ENCODE measurements at places on chromosomes 16 and 17.

DNA sequence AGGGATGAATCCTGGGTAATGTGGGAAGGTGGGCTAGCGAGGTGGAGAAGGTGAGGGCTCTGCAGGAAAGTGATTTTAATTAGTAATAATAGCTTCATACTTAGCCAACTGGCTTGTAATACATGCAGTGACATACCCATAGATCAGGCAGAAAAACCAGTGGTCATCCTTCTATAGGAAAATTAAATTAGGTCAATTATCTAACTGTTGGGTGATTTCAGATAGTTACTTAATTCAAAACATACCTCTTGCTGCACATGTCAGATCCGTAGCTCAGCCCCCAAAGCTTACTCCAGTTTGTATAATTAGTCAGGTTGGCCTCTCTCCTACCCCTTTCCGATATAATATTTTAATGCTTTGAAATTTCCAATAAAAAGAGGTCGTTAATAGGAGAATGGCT is 137.0 kb downstream of the TMEM114 start:
- DNase-seq: no peak

- DNase-seq: no peak
Observed at GRCh38 chr17:39716879-39717536, 13.3 kb downstream of the MIEN1 start.

- no peak for DNase-seq
Observed at GRCh38 chr17:50922107-50922506, 56.0 kb upstream of the TOB1 start.

- no peak for DNase-seq
Observed at GRCh38 chr17:1227917-1228780, 42.1 kb upstream of the BHLHA9 start.

DNA sequence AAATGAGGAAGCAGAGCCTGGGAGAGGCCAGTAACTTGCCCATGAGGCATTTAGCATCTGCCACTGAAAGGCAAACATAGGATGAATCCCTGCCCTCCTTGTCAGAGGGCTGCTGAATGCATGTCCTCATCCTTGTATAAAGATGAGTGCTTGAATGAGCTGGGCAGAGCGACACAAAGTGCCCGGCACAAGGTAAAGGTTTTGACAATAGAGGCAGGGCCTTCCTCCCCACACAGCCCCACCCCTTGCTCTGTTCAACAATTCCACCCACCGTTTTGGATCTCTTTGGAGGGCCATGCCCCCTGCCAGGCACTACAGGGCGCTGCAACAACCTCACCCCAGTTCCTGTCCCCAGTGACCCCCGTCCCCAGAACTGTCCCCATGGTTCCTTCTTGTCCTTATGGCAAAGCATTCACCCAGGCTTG is 1.4 kb upstream of the KRT19 start:
- DNase-seq: no peak

DNA sequence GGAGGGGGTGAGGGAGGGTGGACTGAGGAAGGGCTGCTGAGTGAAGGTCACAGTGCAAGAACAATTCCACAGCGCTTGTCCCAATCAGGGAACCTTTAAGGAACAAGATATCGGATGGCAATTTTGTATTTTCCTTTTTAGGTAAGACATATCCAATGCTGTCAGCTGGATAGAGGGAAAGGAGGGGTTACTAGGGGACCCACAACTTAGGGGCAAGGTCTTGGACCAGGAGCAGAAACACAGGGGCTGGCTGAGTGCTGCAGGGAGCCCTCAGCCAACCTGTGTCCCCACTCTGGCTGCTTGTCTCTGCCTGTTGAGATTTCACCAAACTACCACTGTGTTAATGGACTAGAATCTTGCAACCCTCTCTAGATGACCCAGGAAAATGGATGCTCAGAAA is 47.6 kb downstream of the AKAP1 start:
- no peak for DNase-seq

DNA sequence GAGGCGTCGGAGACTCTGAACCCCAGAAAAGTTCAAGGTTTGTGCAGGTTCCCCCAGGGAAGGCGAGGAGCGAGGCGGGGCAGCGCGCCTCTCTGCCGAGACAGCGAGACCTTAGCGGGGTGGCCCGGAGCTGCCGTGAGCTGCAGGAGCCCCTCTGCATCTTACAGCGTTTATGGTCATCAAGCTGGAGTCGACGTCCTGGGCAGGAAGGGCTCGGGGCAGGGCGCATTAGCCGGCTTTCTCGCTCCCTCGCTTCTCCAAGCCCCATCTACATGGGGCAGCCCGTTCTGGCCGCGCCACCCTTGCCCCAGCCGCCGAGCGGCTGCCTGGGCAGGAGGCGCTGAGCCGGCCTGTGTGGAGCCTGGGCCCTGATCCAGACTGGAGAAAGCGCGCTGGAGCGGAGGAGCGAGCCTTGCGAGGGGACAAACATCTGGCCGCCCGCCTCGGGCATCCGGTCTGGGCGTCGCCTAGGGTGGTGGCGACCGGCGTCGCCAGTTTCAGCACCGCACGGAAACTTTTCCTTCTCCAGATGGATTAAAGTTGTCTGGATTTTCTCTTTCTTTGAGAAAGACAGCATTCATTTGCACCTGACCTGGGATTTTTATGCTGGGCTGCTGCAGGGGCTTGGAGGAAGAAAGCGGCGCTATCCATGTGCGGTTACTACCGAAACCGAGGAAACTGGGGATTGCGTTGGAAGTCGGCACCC is 750 bp downstream of the TMEM132E start:
- peak; percentile 27 for DNase-seq

GRCh38 chr17:50692448-50693035 is 15.2 kb downstream of the ANKRD40 start:
- DNase-seq: no peak

DNA sequence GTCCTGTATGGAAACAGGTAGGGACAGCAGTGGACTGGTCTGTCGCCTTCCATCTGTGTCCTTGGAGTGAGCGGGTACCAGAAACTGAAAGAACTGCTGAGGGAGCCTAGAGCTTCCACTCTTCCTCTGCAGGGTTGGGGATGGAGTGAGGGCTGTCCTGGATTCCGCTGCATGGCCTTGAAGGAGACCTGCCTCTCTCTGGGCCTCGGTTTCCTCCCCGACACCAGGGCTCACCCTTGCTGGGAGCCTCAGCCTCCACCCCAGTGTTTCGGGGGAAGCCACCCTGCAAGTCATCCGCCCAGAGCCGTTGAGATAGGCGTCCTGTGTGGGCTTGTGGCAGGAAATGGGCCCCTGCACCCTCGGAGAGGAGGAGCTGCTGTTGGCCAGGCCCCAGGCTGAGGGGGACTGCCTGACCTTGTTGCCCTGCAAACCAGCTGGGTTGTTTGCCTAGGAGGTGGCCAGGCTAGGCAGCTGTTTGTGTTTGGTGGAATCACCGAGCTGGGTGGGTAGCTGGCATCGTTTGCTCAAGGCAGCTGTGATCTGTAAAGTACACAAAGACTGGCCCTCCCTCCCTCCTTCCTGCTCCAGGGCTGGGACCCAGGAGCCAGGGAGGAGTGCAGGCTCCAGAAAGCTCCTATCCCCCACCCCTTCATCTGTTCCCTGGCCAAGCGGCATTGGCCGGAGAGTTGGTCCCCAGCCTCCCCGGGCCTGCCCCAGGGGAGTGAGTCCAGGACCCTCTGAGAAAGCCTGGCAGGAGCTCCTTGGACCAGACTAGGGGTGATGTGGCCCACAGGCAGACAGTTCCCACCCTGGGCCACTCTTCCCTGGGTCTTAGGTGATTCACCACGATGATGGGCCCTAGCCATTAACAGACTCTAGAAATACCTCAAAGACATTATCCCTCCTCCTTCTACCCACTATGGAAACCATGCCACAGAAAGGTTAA is 1.3 kb downstream of the RAB37 start:
- DNase-seq: no peak

DNA sequence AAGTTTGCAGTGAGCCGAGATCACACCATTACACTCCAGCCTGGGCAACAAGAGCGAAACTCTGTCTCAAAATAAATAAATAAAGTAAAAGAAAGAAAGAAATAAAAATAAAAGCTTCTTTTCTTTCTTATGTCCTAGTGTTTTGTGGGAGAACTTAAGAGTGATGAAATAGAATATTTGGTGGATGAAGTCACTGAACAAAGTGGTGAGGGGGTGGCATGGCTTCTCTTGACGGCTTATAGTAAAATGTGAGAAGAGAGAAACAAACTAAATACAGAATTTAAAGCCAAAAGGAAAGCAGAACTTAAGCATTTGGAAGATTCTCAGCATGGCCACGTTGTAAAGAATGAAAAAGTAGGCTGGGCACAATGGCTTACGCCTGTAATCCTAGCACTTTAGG is 15.3 kb downstream of the SGF29 start:
- DNase-seq: no peak

DNA sequence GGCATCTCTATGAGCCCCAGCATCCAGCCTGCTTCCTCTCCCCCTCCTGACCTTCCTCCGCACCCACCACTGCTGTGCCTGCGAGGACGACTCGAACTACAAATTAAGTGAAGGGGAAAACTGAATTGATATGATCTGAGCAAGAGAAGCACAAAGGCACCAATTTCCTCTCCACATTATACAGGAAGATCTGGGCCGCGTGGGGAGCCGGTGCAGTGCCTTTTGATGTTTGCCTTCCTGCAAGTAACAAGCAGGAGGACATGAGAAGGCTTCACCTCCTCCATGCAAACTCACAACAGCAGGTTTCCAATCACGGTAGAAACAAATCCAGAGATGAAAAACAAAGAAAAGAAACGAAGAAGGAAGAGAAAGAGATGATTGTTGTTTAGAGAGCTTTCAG is 57.8 kb upstream of the MMP2 start:
- no peak for DNase-seq

All from anterior cingulate cortex (tissue), 58 donors.